Left renal pelvis (tissue), 4 donors: ENCODE measurements at places on chromosomes 6 and 20. TPM values are rescaled to one million over a fixed set of nuclear protein-coding genes. Genes with fewer than 3 reads are reported as not detected.

The NMBR gene
- polyA plus RNA-seq = 0.33 TPM

- DNase-seq = peak; percentile 27
Observed at GRCh38 chr20:7714549-7714948, 225.7 kb downstream of the HAO1 start.

DNA sequence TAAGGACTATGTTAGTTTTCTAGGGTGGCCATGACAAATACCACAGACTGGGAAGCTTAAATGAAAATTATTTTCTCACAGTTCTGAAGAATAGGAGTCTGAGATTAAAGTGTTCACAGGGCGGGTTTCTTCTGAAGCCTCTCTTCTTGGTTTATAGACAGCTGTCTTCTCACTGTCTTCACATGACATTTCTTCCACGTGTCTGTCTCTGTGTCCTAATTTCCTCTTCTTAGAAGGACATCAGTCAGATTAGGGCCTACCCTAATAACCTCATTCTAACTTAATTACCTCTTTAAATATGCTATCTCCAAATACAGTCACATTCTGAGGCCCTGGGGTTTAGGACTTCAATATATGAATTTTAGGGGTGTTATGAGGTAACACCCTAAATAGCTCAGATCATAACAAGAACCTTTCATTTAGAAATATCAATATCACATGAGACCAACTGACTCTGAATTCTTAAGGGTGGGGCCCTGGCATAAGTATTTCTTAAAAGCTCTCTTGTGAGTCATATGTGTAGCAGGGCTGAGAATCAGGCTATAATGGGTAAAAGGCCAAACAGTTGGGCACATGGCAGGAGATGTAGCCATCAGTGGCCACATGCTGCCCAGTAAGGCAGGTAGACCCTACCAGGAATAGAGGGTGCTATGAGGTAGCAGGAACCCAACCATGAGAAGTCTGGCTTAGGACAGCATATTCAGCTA, 62.0 kb upstream of the TENT5A start:
- no peak for DNase-seq

DNA sequence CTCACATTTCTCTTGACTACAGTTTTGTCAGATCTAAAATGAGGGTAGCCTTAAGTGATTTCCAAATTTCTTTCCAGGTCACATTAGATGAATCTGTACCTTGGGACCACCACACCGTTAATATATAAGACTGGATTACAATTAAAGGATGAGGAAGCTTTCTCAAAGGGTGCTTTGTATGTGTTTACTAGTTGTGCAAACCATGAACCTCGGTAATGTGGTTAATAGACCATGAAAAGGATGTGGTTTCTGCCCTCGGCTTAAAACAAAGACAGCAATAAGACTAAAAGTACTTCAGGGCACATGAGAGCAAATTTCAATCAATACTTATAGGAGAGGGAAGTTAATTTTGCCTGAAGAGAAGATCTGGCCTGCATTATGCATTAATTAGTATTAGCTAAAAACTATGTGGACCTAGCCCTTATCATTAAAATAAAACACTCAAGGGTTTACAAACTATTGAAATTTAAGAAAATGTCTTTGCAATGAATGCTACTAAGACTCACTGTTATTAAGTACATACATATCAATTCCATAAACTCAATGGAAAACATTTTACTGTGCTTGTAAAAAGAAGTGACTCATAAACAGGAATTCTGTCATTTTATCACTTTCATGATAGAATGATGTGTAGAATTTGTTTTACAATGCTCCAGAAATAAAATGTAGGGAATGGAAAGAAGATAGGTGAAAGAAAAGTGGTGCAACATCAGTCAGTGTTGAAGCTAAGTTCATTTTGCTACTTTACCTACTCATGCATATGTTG, 936 bp upstream of the TMX4 start:
- no peak for DNase-seq

DNA sequence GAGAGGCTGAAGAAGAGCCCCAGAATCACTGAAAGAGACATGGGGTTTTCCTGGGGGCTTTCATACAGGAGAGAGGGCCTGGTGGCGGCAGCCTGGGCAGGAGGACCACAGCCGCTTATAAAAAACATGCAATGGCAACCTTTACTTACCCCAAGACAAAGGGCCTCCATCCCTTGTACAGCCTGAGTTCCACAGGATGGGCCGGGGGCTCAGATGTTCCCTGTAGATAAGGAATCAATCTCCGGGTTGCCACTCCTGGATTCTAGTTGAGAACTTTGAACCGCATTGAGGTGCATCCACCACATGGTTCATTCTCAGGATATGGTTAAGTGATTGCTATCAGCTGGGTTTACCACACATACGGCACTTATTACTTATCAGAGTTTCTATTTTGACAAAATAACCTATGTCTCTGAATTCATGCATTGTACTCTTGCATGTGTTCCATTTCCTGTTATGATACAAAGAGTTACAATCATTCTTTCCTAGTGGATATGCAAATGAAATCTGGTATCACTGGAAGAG, 677.6 kb downstream of the KIF16B start:
- DNase-seq = no peak

- DNase-seq = no peak
Observed at GRCh38 chr6:25083784-25084507, 148.2 kb upstream of the RIPOR2 start.

DNA sequence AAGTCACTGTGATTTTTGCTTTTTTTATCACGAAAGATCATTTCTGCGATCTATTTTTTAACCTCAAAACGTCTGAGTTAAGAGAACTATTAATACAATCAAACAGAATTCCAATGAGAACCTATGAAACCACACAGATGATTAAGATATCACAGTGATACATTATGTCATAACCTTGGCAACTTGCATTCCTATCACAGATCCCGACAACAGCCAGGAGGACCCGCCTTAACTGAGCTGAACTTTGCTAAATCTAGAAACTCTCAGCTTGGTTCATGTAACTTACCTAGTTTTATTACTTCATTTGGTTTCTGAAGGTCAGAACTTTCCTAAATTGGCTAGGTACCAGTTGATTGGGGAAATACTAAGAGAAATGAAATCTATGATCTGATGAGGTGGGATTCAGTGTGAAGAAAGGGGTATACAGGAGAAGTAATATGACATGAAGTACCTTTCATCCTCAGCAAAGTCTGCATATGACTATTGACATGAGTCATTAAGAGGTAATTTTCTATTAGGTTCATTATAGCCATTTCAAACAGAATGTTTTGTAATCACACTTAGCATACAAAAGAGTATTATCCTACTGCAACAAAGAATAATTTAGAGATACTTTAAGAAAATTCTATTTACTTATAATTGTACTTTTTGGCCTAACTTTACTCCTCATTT, 11.2 kb downstream of the LYRM4 start:
- DNase-seq = no peak
